ENCODE measurements at places on chromosomes 1 and 21.

GRCh38 chr1:218996362-218996761, 177.3 kb upstream of the LYPLAL1 start:
- DNase-seq = no peak

- no peak for DNase-seq
Measured at GRCh38 chr1:36789535-36789934, 244.8 kb downstream of the GRIK3 start.

DNA sequence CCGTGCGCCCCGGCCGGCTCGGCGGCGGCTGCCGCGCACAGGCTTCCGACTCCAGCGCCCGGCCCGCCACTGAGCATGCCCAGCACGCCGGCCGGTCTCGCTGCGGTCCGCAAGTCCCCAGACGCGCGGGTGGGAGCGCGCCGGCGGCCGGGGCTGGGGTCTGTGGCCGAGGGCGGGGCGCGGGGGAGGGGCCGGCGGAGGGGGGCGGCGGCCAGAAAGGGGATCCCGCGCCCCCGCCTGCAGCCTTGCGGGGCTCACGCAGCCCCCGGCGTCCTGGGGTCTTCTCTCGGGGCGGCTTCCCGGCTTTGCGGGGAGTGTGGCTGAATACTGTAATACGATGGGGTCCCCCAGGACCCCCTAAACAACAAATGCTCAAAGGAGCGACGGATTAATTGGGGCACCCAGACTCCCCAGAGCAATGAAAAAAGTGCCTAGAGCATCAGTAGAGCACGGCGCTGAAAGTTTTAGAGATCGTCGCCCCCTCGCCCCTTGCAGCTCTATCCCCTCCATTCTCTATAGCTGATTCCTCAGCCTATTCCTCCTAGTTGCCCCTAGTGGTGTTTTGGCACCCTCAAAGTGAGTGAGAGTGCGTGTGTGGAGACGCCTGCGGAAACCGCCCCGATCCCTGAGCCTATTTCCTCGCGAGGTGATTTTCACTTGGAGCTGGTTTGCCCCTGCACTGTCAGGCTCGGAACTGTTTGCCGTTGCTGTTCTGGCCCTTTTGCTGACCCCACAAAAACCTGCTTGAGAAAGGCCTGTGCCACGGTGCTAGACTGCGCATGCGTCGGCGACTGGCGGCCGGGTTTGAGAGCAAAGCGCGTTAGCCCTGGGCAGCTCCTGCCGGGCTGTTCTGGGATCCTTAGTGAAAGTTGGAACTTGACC, at the start of gene VAV3:
Gene VAV3, minus strand, starts transcription at position 71 of the 882 bp plus-strand sequence. CDS start 311 bp downstream, outside the sequence.
- DNase-seq = peak; percentile 76

GRCh38 chr1:109249654-109250401, 489 bp downstream of the CELSR2 start:
- DNase-seq = no peak

DNA sequence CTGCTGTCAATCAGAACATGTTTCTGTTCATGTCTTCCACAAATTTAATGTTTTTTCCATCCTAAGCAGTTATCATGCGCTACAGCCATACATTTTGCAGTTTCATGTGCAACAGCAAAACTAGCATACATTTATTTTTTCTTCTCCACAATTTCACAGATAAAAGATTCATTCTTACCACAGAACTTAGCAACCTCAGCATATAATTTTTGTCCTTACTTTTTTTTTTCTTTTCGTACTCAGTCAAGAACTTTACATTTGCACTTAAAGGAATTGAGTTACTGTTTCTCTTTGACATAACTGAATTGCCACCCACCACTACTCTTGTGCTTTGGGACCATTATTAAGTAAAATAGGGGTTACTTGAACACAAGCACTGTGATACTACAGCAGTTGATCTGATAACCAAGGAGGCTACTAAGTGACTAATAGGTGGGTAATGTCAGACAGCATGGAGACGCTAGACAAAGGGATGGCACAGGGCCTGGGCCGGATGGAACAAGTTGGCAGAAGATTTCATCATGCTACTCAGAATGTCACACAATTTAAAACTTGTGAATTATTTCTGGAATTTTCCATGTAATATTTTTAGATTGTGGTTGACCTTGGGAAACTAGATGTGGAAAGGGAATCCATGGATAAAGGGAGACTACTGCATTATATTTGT, 50.2 kb upstream of the LHX8 start:
- DNase-seq = no peak

GRCh38 chr1:73948055-73948454, 249.9 kb downstream of the LRRIQ3 start:
- no peak for DNase-seq

DNA sequence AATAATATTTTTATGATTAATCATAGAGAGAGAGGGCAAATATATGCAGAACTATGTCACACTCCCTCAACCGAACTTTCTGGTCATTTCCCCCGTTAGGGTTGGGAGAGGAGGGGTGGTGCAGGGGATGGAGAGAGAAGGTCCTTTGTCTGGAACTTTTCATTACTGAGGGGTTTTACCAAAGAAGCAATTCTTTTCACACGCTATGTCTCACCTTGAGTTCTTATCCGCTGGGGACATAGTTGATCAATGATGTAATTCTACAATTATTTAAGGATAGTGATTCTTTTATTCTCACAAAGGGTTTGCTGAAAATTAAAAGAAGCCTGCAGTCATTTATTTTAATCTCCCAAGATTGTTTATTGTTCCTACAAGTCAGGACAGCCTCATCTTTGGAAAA, 98.3 kb upstream of the RUNX1 start:
- no peak for DNase-seq

DNA sequence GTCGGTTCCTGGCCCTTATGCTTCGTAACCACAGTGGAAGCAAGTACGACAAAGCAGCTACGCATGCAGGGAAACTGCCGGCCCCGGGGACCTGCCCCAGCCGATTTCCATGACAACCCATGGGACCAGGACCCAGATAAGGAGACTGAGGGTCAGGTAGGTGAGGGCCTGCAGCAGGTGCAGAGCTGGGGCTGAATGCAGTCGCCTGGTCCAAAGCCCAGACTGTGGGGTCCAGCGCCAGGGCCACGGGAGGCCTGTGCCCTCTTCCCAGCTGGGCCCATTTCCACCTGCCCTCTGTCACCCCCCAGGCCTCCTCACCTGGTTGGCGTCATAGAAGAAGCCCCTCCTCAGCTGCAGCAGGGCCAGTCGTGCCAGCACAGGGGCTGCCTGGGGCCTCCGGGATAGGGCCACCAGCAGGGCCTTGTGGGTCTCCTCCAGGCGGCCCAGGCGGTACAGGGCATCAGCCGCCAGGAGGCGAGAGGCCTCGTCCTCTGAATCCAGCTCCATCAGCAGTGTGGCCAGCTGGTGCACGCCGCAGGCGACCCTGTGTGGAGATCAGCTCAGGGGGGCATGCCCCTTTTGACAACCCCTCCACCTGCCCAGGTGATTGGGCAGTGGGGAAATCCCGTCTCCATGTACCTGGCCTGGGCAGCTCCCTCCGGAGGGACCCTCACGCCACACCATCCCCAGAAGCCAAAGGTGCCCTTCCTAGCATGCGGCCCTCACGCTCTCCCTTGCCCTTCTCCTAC, 14.2 kb downstream of the TTC34 start:
- no peak for DNase-seq

DNA sequence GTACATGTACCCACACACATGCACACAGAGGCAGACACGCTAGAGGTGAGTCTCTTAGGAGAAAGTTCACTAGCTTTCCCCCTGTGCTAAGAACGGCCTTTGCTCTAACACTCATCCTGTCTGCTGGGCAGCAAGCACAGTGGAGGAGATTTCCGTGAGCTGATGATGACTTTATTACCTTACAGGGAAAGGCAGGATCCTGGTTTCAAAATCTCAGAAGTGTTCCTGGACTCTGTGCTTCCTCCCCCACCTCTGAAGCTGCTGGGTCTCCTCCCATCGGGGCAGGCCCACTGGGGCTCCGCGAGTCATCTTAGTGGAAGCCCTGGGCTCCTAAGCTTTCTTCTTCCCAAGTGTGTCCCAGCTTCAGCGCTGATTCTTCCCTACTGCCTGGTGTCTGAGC, 2.7 kb downstream of the FAM3B start:
- no peak for DNase-seq

GRCh38 chr1:230407351-230407750, 18.8 kb downstream of the PGBD5 start:
- no peak for DNase-seq

- DNase-seq = no peak
Measured at GRCh38 chr1:62301726-62302390, 17.4 kb downstream of the KANK4 start.

DNA sequence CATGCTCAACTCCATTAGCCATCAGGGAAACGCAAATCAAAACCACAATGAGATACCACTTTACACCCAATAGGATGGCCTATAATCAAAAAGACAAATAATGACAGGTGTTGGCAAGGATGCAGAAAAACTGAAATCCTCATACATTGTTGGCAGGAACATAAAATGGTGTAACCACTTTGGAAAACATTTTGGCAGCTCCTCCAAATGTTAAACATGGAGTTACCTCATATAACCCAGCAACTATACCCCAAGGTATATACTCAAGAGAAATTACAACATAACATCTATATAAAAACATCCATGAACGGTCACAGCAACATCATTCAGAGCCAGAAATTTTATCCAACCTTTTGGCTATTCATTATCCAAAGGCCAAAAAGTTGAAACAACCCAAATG, 11.6 kb downstream of the EIF4G3 start:
- DNase-seq = no peak

DNA sequence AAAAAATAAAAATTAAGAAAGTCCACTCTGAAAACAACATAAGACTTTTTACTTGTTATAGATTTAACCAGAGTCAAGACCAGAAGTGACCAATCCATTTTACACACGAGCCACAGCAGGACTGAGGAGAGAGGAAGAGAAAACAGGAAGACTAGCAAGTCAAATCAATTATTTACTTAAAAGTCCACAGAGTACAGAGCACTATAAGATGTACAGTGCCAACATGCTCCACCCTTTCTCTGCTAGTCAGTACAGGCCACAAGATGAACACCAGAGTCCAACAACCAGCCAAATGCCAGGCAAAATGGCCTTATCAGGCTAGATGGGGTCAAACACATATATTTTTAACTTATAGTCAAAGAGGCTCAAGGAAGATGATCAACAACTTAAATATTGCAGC, 19.5 kb downstream of the LUZP1 start:
- DNase-seq = no peak

Measured in ascending aorta (tissue), 2 donors.